Naive thymus-derived CD4-positive, alpha-beta T cell (primary cell): ENCODE measurements at places on chromosomes 3 and 15.

GRCh38 chr15:31278061-31278445 is 48.6 kb upstream of the KLF13 start:
- no peak for DNase-seq

GRCh38 chr3:197114007-197114406 is 84.4 kb upstream of the MELTF start:
- DNase-seq: no peak

DNA sequence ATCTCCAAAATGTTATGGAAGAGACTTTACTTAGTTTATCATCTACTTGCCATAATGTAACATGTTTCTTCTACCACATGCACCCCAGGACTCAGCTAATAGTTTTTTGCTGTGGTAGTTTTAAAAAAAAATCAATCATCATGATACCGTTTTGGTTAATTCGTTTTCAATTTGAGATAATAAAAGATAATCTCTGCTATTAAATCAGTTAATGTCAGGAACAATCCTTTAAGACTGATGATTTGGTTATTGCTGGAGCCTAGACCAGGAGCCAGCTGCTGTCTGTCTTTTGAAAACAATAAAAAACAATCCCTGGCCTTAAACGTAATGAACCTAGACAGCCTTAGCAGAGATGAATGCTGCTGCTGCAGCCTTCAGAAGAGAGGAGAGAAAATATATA is 403.7 kb downstream of the OXSM start:
- DNase-seq: no peak

DNA sequence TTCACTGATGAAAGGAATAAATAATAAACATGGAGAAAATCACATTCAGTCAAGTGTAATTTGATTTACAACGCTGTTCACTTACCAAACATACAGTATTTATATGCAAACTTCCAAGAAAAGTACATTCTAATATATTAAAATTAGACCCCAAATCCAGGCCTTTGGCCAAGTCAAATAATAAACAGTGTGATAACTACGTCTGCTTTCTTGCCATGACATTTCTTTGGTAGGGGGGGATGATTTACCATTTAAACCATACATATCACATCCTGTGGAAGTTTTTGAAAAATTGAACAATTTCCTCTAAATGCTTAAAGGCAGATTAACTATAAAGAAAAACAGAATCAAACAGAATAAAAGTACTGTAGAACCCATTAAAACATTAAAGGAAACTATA is 368.2 kb upstream of the WNT5A start:
- no peak for DNase-seq

DNA sequence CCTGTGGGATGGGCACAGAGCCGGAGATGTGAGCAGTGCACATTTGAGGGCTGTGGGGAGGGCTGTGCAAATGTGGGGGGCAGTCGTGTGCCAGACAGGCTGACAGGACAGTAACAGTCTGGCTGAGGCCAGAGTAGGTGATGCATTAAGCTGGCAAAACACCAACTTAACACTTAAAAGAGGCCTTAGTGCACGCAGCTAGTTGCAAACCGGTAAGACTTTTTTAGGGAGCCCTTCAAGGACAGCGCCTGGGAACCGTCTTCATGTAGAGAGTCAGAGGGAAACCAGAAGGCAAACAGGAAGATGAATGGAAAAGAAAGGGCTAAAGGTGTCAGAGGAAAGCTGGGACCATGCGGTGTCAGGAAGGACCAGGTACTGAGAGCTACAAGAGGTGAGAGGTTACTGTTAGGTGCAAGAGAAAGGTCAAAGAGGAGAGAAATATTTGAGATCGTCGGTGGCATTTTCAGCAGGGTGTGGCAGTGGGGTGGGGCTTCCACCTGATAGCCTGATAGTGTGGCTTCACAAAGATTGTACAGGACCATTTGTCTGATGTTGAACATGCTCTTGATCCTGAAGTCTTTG is 30.0 kb upstream of the CHD2 start:
- no peak for DNase-seq

GRCh38 chr15:96262549-96263489 is 67.7 kb upstream of the NR2F2 start:
- no peak for DNase-seq

DNA sequence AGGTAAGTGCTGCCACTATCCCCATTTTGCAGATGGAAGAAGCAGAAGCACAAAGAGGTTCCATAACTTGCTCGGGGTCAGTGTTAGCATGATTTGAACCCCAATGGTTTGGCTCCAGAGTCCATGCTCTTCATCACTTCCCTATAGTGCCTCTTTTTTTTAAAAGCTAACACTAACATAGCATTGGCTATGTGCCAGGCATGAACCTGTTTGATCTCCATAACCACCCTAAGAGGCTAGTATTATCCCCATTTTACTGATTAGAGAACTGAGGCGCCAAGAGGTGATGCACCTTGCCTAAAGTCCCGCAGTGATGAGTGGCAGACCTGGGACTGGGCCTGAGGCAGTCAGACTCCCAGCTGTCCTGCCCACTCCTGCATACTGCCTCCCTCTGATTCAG is 7.3 kb downstream of the LINGO1 start:
- no peak for DNase-seq

DNA sequence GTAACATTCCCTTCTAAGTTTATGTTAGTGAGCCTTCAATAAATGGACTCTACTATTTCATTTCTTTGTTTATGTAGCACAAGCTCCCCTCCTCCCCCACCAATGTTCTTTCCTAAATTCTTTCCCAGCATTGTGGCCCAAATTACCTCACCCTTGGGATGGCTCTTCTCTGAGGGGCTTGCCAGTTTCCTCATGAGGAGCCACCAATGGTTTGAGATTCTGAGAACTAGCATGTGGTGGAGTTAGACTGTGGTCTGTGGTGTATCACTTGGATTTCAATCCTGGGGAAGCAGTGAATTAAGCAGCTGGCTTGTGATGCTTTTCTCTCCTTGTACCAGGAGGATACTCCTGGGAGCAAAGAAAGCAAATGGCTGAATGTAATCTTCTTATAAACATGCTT is 50.0 kb upstream of the NPHP3 start:
- DNase-seq: no peak

DNA sequence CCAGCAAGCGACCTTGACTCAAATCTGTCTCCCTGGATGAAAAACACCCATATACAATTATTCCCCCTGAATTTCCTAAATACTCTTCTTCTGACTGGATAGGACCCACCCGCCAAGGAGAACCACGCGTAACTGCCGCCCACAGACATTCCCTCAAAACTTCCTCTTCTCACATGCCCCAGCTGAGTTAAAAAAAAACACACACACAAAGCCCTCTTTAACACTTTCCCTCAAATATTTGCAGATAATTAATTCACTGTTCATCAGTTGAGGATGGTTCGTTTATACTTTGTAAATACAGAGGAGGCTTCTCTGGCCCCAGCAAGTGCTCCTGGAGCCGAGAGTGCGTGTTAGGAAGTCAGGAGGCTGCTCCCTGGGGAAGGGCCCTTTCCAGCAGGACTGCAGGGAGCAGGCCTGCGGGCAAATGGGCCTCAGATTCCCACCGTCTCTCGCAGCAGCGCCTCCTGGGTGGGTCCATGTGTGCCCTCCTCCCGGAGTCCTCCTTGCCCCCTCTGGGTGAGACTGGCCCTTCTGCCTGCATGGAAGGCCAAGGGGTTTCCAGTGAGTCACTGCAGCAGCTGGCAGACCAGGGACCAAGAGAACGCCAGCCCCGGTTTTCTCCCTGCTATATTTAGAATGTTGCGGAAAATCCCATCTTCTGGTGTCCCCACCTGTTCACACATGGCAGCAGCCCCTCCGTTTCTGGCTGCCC is 46.8 kb downstream of the MGLL start:
- no peak for DNase-seq

GRCh38 chr3:12734960-12735359 is 24.1 kb downstream of the TMEM40 start:
- DNase-seq: no peak

DNA sequence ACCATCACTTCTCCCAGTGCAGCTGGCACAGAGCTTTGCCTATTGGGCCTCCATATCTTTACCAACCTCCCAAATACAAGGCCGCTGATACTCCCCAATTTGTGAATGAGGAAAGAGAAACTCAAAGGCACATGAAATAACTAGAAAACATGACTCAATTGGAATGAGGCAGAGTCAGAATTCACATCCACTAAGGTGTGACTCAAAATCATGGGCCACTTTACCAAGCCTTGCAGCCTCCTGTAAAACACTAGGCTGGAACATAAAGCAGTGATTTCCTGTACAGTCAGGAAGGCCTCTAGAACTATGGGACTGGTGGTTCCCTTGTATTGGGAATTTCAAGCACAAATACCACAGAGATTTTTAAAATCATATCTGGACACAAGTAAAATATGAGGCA is 128.6 kb downstream of the DCLK3 start:
- no peak for DNase-seq

DNA sequence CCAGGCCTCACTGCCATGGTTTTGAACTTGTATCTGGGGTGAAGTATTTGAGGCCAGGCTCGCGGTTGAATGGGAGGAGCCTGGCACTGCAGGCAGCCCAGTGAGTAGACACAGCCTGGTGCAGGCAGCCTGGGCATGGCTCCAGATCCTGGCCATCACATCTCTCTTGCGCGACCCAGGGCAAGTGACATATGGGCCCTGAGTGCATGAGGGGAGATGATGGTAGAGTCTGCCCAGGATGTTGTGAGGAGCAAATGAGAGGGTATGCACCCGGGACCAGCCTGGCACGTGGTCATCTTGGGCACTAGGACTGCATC is 103.5 kb downstream of the TBC1D2B start:
- DNase-seq: no peak

DNA sequence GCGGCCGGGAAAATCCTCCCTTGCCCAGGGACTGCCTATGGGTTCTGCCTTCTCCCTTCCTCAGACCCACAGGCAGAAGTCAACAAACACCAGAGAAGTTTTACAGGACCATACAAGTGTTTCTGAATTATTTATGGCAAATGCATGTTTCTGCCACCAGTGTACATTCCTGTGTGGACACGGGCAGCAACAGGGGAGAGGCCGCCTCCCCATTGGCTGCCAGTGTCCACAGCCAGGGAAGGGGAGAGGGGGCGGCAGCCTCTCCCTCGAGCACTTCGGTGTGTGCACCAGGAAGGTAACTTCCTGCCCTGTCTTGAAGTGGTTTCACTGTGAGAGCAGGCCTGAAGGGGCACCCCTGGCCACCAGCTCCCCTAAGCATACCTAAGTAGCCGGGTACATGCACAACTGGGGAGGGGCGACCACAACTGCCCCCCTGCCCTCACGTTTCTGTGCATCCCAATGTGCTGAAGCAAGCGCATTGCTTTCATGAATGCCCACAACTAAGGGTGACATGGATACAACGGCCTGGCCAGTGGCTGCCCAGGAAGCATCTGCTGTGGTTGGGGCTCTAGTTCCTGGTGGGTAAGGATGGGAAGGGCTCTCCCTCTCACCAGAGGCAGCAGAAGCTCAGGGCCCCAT is 14.8 kb upstream of the SHISA5 start:
- DNase-seq: no peak

DNA sequence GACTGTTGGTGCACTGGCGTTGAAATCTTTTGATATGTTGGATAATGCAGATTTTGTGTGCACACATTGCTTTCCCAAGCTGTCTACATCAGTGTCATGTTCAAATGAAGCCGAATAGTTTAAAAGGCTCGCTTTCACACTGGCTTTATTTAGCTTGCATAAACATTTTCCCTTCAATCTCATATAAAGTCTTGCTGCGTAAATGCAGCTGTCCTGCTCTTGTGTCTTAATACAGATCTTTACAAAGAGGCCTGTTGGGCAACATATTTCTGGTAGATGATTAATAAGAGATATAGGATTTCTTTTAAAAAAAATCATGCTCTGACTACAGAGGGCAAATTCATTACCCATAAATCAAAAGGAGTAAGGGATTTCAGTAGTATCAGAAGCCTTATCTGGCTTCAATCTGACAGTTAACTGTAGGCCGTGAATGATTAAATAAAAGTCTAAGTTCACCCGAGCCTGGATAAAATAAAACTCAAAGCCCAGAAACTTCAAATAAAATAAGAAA is 937.2 kb downstream of the FHIT start:
- no peak for DNase-seq

DNA sequence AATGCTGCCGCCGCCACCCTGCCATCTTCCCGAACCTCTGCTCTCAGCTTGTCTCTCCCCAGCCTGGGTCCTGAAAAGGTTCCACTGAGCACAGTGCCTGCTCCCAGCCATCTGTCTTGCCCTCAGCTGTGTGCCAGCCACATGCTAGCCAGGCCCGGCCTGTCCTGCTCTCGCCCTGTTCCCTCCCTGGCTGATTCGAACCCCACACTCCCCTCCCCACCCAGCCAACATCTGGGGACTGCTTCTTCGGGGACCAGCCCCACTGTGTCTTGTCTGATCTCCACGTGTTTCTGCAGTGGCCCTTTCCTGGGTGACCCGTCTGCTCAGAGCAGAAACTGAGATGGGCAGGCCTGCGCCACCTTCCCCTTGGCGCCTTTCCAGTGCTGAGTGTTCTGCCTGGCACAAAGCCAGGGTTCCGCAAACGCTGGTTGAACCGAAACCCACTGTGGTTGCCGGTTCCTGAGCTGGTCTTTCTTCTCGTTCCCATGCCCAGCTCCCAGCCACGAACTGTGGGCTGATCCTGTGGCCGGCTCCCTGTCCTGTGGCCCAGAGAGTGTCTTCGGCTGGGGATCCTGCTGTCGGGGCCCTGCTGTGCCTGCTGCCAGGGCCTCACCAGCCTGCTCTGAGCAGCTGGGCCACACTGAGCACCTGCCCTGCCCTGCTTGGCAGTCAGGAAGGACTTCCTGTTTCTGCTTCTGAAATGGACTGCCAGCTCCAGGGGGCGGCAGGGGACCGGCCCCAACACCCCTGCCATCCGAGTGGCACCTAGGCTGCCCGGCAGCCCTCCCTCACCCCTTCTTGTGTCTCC is 62.7 kb upstream of the KLF13 start:
- DNase-seq: peak; percentile 82

DNA sequence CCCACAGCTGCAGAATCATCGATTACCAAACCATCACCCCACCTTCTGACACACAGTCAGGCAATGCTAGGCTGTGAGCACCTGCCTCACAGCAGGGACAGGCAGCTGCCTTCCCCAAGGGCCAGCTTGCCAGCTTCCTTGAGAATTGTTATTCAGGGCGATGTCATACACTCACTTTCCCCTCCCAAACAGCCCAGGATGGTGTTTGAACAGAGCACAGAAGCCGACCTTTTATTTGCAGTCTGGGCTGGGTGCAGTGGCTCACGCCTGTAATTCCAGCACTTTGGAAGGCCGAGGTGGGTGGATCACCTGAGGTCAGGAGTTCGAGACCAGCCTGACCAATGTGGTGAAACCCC is 84.5 kb upstream of the HERC1 start:
- no peak for DNase-seq
